ENCODE measurements at places on chromosomes 5 and 9.

DNA sequence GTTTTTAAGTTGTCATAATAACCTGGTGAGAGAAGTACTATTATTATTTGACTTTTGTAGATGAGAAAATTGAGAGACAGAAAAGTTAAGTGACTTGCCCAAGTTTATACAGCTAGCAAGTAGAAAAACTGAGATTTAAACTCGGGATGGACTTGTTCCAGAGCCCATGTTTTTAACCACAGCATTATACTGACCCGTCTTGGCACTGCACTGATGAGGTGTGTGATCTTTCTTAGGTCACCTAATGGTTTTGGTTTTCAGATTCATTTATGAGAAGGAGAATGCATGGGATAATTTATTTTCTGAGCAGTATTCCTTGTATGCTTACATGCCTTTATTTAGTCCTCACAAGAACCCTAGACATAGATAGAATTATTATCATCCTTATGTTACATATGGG is 201.8 kb upstream of the CDKN2B start:
- no peak for DNase-seq

GRCh38 chr9:129697656-129698253 is 32.3 kb downstream of the PRRX2 start:
- no peak for DNase-seq

GRCh38 chr9:35882263-35882848 is 12.2 kb upstream of the OR13J1 start:
- peak; percentile 78 for DNase-seq

DNA sequence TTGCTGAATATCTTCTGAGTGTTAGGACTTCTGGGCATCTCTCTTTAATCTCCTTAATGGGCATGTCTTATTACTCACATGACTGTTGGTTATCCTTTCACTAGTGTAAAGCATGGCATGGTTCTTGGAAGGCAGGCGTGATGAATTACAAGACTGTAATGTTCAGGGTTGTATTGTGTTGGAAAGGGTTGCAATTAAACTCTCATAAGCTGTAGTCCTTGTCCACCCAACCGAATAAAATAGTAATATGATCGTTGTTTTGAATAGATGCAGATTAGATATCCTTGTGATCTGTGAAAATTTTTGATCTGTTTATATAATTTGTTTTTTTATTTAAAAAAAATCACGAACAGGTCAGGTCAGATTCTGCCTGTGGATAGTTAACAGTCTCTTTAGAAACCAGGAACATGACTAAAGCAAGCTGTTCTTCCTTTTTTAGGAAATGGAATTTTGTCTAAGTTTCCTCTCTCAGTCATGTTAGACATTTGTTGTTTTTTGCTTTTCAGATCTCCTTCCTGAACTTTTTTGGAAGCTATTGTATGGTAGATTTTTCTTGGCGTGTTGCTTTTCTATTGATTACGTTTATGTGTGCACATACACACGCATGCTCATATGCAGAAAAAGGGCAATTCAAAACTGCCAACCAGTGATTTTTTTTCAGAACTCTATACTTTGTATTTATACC is 121.8 kb downstream of the ARHGEF28 start:
- DNase-seq: no peak

GRCh38 chr9:102483651-102484050 is 511.5 kb upstream of the CYLC2 start:
- no peak for DNase-seq

DNA sequence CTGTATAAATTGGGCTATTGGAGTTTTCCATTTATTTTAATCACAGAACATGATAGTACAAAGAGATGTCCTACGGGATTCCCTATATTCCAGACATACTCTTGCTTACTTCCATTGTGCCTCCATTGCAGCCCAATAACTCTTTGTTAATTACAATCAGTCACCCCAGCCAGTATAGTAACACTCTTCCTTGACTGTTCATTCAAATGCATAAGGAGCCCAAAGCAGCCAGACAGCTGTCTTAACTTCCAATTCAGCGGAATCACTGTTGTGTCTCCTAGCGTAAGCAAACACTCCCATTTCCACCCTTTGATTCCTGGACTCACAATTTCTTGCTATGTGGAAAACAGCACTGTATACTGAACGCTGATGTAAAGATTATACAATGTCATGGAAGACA is 942.3 kb downstream of the TAF11L14 start:
- no peak for DNase-seq

DNA sequence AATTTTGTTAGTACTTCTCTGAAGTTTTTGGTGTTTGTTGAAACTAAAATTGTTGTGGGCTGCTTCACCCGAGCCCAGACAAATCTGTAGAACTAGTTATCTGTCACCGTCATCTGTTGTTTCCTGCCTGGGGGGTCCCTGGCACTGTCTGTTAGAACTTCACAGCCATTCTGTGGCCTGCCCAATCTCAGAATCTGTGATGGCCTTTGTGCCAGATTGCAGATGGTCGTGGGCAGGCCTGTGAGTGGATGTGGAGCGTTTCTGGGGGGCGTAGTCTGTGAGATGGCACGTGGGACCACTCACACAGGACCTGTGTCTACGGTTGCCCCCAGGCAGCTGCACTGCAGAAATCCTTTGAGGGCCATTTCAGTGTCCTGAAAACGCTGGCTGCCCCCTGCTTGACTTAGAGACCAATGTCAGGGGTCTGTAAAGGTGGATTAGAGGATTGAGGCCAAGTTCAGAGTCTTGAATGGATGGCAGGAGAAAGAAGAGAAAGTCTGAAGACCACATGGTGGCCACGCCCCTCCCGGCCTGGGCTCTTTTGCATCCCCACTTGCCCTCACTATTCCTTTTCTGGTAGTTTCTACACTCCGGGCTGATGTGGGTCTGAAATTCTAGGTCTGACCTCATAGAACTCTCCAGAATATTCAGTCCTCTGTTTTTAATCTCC is 38.3 kb downstream of the TRIO start:
- no peak for DNase-seq

GRCh38 chr5:75723378-75723777 is 6.1 kb upstream of the POC5 start:
- no peak for DNase-seq

- no peak for DNase-seq
Observed at GRCh38 chr5:176659512-176659839, 12.2 kb downstream of the TSPAN17 start.

DNA sequence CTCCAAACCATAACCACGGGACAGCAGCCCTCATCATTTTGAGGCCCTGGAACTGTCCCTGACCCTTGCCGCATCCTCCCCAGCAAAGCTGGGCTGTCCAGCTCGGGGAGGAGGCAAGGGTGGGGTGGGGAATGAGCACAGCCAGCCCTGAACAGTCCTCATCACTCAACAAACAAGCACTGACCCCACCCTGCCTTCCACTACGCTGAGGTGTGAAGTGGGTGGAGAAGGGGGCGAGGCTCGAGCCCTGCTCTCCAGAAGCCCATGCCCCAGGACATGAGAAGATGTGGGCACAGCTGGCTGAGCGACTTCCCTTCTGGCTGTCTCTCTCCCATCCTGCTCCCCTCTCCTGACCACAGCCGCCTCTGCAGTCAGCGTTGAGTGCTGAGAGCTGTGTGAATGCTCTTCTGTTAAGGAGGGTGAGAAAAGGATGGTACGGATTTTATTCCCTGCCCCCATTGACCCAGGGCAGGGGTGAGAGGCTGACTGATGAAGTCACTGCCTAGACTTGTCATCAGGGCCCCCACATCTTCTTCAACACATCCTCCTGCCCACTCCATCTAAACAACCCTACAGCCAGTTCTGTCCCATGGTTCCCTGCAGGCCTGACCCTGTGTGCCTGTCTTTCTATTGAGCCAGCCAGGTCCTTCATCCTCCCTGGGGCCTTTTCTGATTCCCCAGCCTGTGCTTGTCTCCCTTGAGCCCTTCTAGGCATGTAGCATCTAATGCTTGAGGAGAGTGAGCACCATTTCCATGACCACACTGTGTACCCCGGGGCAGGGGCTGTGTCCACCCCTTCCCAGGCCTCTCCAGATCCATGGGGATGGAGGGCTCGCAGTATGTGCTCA is 276.0 kb downstream of the FSTL4 start:
- no peak for DNase-seq
